OCI-M1 (cell line): ENCODE measurements at places on chromosomes 7 and 10.
A peak's percentile ranks its signal among the peaks of the same experiment; 100 is the strongest.

DNA sequence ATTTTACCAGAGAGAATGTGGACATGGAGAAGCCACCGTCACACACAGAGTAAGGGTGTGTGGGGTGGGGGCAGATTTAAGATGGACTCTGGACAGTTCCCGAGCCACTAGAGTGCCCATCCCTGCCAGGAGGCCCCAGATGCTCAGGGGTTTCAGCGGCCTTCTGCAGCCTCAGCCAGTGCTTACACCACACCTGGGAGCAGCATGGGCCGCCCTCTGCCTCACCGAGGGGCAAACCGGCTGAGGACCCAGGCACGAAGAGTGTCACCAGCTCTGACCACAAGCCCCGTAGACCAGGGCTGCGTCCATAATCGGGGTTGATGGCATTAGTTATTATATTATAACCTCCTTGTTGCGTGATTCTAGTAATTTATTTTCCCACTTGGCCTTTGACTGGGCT is 6.7 kb upstream of the MNX1 start:
- DNase-seq = no peak

GRCh38 chr7:127252778-127253280 is at the start of gene GRM8:
GRM8 (minus strand) TSS chr7:127252941.
- DNase-seq = no peak

GRCh38 chr10:78656417-78657162 is 412.2 kb upstream of the ZMIZ1 start:
- DNase-seq = peak; percentile 17

DNA sequence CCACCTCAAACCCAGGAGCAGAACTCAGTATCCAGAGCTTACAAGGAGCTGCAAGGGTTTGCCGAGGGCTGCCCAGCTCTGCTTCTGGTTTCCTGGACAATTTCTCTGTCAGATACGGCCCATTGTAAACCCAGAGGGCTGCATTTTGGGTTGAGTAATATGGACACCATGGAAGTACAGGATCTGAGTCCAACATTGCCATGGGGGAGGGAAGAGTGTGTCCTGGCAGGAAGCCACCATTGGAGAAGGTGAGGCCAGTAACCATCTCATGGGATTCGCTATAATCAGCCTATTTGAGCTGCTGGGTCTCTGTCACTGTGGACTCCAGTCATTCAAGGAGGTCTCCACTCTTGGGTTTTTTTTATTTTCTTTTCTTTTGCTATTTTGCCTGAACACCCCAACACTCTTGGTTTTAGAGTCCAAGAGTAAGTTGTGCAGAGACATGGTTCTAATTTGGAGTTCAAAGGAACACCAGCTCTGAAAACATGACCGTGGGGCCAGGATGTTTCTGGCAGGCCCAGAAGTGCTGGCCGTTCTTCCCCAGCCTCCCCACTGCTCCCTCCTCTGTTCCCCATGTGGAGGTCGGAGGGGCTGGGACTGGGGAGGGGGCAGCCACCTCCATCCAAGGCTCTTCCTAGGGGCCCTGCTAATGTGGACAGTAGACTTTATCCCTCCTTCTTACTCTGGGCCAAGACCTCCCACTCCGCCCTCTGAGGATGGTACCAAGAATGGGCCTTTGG is 46.2 kb downstream of the CHST3 start:
- no peak for DNase-seq

DNA sequence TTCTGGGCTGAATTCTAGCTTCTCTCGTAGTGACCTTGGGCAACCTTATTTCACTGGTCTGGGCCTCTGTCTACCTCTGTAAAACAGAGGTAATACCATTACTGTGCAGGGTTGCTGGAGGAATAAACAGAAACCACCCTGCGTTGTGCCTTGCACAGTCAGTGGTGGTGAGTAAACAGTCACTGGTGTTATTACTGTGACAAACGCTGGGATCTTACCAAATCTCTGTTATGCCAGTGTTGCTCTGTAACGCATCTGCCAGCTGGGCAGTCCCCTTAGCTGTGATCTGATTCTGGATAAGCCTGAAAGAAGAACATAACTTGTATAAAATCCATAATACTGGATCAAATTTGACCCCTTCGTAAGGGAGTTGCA is 49.4 kb downstream of the NOD1 start:
- DNase-seq = no peak

DNA sequence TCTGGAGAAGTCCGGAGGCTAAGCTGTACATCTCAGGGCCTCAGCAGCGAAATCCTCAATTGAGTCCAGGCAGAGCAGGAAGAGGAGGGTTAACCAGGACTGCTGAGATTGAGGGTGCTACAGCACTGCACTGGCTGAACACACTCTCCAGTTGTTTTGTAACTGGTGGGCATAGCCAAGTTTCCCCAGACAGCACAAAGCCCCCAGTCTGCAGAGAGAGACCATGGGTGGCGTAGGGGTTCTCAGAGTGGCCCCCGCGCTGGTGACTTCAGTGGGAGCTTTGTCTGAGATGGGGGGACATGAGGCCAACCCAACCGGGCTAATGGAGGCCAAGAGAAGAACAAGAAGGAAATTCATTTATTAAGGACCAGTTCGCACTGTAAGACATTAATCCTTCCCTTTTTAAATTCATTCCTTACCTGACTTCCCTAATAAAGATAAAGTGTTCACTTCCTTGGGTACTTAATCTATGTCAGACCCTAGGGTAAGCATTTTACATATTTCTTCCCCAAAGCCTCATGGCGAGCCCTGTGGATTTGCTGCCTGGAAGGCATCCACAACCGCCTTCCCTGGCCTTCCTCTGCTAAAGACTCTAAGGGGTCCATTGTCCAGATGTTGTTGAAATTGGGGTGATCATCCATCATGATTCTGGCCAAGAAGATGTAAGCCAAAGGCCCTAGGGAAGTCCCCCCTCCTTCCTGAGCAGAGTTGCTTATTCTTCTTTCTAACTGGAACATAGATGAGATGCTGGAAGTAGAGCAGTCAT is 121.4 kb upstream of the CHST15 start:
- DNase-seq = no peak

DNA sequence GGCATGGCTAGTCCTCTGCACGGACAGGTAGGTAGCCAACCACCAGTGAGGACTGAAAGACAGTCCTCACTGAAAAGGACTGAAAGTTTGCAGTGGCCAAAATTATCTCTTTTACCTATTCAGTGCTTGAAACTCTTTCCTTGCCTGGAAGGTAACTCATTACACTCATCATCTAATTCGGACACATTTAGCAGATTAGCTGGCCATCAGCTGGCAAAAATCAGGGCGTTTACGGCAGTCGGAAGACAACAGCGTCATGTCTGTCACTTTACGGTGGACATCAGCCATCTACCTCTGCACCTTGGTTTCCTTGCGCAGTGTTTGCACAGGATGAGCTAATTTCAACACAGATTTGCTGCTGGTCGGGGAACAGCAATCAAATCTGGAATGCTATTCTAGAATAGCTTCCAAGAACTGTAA is 740 bp downstream of the ANXA7 start:
- DNase-seq = no peak

DNA sequence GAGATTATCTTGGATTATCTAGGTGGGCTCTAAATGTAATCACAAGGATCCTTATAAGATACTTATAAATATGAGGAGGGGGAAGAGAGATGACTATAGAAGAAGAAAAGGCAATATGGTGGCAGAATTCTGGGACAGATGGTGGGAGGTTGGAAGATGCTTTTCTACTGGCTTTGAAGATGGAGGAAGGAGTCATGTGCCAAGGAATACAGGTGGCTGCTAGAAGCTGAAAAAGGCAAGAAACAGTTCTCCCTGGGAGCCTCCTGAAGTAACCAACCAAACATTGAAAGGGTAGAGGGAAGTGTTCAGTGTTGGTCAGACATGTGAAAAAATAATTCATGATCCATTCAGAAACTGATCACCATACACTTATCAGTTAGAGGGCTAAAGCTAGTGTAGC is 213.3 kb downstream of the WDR11 start:
- DNase-seq = no peak
